ENCODE measurements at places on chromosomes 16 and 17.

- no peak for DNase-seq
Measured at GRCh38 chr17:74491626-74492025, 25.2 kb downstream of the CD300A start.

- peak; percentile 41 for DNase-seq
Measured at GRCh38 chr17:32277284-32277683, 11.7 kb downstream of the RHBDL3 start.

- peak; percentile 28 for DNase-seq
Measured at GRCh38 chr16:4801962-4802658, at the start of gene ROGDI. Gene ROGDI, minus strand, starts transcription at chr16:4802633. Its CDS starts 62 bp downstream, at chr16:4802571.

- DNase-seq, result no peak
Measured at GRCh38 chr16:27450196-27450549, 48.2 kb downstream of the IL21R start.

- peak; percentile 56 for DNase-seq
Measured at GRCh38 chr16:4846503-4846900, 586 bp downstream of the GLYR1 start.

DNA sequence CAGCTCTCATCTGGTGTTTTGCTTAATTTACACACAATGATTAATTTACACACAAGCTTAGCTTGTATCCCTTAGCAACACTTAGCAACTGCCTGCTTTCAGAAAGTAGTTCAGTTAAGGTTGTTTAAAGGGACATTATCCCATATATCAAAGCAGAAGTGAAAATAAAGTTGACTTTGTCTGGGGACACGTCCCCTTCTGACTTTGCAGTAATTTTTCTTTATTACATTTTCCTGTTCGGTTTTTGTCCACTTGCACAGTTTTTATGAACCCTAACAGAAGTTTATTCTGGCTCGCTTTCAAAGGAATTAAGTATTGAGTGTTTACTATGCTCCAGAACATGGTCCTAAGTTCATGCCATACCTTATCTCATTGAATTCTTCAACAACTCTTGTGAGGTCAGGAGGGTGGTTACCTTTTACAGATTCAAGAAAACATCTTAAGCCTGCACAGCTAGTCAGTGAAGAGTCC is 41.5 kb downstream of the ARHGAP44 start:
- DNase-seq, result no peak

- DNase-seq, result peak; percentile 3
Measured at GRCh38 chr16:24273508-24274182, 17.5 kb downstream of the CACNG3 start.

DNA sequence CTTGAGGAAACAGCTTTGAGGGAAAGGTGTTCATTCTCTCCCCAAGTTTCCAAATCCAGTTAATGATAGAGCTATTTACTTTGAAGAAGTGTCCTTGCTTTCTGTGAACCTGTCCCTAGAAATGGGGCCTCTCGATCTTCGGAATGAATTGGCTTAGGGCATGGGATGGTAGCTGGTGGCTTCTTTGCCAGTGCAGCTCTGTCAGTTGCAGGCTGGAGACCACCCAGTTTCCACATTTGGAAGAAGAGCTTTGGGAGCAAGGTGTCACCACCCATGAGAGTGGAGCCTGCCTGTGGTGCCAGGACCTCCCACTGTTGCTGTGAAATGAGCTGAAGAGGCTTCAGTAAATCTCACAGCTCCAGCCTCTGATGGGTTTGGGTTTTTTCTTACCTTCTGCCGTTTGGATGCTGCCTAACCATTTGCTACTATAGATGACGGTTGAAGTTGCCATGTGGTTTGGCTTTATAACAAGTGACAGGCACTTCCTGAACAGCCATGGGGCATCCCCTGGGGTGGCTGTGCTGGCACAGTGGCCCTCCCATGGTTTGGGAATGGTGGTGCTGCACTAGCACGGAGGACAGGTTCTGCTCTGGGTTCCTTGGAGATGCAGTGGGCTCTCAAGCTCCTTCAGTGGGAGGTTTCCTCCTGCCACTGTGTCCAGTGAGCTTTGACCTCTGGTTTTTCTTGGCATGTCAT is 19.5 kb upstream of the SLC5A10 start:
- no peak for DNase-seq

GRCh38 chr16:56029026-56029425 is 153.9 kb upstream of the CES5A start:
- no peak for DNase-seq

DNA sequence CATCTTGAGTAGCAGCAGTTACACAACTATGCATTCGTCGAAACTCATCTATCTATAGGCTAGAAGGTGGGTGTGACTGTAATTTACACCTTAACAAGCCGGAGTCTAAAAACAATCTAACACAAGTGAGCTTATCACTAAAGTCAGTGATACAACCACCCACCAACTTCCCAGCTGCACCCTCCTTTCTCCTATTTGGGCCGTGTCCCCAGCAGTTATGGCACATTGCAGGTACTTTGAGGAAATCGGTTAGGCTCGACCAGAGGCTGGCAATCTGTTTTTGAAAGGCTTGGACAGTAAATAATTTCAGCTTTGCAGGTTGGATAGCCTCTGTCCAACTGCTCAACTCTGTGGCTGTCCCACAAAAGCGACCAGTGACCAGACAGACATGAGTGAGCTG is 26.0 kb downstream of the USP22 start:
- no peak for DNase-seq

DNA sequence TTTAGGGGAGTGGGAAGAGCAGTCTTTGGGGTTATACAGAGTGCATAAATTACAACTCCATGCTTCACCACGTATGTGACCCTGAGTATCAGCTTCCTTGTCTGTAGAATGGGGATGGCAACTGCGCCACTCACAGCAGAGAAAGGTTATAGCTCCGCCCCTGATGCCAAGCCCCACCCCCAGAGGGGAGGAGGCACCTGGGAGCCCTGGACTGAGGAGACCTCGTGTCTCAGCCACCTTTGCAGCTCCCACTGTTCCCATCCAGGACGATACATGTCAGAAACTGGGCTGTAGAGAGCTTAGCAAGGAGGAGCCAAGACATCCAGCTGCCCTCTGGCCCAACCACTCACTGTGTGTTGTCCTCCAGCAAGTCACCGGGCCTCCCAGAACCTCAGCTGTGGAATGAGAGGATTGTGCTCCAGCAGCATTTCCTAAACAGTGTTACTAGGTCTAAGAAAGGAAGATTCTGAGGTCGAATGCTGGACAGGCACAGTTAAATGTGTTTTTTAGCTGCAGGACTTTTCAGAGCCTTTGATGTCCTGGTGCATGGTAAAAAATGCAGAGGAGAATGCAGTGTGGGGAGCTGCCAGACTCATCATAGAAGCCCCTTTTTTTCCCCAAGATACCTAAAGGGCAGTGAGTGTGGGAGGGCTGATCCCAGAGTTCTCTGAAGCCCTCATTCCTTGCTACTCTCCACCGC is 49.4 kb downstream of the BEAN1 start:
- DNase-seq, result no peak

Measured in AG10803 (cell line).